ENCODE measurements at places on chromosomes 1 and 21.
A peak's percentile ranks its signal among the peaks of the same experiment; 100 is the strongest.

GRCh38 chr21:38311765-38312164, 55.0 kb downstream of the KCNJ15 start:
- H3K36me3 ChIP-seq = no peaks in the 10 kb centered on the region
- no peak overlapping the region for H3K4me3 ChIP-seq
- peaks cover 22% of the 10 kb centered on the region for H3K4me1 ChIP-seq
- peak overlapping the region; percentile 70 for H3K27ac ChIP-seq
- H3K27me3 ChIP-seq = no peaks in the 10 kb centered on the region
- no peak for DNase-seq

DNA sequence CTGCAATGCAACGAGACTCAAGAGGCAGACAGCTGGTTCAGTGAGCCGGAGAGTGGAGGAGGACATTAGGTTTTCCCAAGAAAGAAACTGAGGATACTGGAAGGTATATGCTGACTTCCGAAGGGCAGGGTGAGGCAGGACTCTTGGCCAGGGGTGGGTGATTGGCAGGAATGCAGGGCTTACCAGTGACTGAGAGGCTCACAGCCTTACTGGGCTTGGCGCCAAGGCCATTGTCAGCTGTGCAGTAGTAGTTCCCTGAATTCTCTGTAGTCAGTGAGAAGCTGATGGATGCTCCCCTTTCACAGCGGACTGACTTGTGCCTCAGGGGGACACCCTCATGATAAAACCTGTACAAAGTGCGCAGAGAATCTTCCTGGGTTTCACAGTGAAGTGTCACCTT, 9.6 kb downstream of the FCRL5 start:
- DNase-seq = peak; percentile 47
- H3K27me3 ChIP-seq = no peaks in the 10 kb centered on the region
- H3K27ac ChIP-seq = no peak overlapping the region
- no peak overlapping the region for H3K4me3 ChIP-seq
- H3K4me1 ChIP-seq = no peaks in the 10 kb centered on the region

DNA sequence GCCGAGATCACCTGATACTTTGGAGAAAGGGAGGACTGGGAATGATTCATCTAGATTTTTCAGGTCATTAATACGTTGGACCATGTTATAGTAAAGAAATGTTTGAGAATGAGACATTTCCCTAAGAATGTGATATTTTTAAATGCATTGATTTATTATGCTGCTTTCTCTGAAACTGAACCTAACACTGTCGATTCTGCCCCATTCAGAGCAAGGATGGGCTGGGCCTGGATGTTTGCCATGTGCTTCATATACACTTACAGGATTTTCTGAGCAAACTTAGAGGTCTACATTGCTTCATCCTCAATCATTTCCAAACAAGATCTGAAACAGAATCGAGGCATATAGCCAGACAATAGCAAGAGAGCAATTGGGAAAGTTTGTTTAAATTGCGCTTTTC, 183.3 kb downstream of the CRB1 start:
- DNase-seq = no peak
- no peaks in the 10 kb centered on the region for H3K4me1 ChIP-seq
- no peak overlapping the region for H3K4me3 ChIP-seq
- H3K36me3 ChIP-seq = no peaks in the 10 kb centered on the region

- no peaks in the 10 kb centered on the region for H3K27me3 ChIP-seq
- peaks cover 57% of the 10 kb centered on the region for H3K36me3 ChIP-seq
- DNase-seq = no peak
- peaks cover 66% of the 10 kb centered on the region for H3K4me1 ChIP-seq
These were observed 18.5 kb downstream of the ETS2 start for GRCh38 chr21:38824124-38824822.
